ENCODE measurements at places on chromosomes 5 and 9.

GRCh38 chr9:79857188-79857587 is 285.4 kb downstream of the TLE4 start:
- no peak for DNase-seq

DNA sequence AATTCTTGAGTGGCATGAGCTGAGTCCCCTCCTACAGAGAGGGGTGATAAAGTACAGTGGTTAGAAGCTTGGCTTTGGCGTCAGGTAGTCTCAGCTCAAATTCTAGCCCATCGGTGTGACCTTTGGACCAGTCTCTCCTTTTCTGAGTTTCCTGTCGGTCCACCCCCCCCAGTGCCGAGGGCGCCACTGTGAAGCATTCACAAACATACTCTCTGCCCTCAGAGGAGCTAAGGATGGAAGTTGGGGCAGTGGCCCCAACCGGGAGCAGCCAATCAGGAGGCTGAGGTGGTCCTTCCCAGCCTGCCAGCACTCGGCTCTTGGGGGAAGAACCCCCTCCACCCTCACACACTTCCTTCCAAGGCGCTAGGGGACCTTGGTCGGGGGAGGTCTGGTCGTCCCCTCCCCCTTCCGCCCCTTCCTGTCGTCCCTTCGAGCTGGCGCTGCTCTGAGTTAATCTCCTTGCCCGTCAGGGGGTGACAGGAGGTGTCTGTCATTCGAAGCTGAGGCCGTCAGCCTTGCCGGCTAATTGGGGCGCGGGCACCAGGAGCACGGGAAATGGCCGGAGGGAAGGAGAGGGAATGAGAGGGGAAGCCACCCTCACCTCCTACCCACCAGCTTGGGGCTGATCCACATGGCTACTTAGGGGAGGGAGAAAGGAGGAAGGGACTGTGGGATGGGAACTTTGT is 53.0 kb downstream of the CXXC5 start:
- peak; percentile 40 for DNase-seq

DNA sequence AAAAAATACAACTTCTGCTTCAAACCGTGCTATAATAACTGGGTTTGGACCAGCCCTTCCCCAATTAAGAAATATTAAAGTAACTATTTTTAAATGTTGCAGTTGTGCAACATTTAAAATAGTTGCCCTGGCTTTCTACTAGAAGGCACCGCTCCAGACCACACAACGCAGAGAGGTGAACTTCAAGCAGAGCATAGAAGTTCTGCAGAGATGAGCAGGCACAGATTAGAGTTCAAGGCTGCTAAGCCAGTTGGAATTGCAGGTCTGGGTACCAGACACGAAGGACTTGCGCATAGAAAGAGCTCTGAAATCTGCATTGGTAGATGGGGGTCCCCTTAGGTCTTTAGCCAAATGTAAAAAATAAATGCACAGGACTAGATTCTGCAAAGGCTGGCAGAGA is 58.7 kb upstream of the GALNT10 start:
- no peak for DNase-seq

GRCh38 chr5:151454166-151454565 is 6.8 kb downstream of the SLC36A1 start:
- DNase-seq: peak; percentile 41

GRCh38 chr5:51544031-51544785 is 161.0 kb downstream of the ISL1 start:
- no peak for DNase-seq

DNA sequence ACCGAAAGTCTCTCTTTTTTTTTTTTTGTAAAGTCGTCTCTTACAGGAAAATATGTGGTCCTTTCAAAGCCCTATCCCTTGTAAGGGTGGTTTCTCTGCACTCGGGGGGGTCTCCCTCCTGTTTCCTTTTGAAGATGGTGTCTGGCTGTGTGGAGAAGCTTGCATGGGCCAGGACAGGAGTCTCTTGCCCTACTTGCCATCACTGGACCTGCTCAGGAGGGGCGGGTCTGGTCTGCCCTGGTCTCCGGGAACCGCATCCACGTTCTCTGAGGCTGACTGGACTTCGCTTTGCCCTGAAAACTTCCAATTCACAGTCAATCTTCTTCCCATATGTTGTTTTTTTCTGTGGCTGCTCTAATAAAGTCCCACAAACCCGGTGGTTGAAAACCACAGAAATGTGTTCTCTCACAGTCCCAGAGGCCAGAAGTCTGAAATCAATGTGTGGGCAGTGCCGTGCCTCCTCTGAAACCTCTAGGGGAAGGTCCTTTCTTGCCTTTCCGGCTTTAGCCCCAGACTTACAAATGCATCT is 92.9 kb upstream of the IER5L start:
- no peak for DNase-seq

GRCh38 chr5:171429543-171429910 is 10.1 kb downstream of the FGF18 start:
- no peak for DNase-seq

- no peak for DNase-seq
Observed at GRCh38 chr5:141709699-141710267, 27.8 kb upstream of the ARAP3 start.

GRCh38 chr5:55407059-55407684 is 99.4 kb downstream of the MTREX start:
- DNase-seq: peak; percentile 32

DNA sequence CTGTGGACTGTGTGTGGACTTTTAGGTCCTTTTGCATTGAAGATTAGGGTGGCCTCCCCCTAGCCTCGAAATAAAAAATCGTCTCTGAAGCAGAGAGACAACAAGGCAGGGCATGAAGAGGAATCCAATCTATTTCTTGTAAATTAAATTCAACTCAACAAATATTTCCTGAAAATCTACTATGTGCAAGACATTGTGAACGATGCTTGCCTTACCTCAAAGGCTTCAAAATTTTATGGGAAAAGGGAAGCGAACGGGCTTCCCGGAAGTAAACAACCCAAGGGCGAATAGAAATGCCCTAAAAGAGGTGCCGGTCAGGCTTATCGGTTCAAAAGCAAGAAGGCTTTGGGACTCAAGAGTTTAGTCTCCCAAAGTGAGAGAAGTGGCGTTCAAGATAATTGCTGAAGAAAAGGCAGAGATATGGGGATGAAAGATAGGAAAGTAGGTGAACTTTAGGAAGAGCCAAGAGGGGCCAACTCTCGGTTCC is 525 bp downstream of the KIF24 start:
- DNase-seq: peak; percentile 26

DNA sequence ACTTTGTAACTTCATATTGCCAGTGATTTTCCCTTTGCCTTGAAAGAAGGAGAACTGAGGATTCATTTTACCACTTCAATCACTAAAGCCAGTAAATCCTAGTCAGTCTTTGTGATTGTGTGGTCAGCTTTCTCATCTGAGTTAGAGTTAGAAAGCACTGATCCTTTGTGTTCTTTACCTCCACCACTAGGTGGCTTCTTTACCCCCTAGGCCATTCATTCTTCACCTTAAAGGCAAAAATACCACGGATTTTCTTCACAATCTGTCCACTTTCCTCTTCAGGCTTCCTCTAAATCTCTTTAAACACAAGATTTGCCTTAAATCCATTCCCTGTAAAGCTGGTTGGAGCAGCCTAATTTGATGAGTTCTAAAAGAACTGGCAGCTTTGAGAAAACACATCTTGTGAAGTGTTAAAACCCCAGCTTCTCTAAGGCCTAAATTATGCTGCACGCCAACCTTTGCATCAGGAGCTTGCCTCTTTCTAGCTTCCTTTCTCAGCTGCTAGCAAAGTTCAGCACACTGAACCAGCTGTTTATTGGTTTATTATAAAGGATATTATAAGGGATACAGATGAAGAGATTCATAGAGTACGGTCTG is 20.4 kb downstream of the BDP1 start:
- peak; percentile 64 for DNase-seq

GRCh38 chr5:62312036-62312435 is 6.0 kb downstream of the KIF2A start:
- DNase-seq: no peak

DNA sequence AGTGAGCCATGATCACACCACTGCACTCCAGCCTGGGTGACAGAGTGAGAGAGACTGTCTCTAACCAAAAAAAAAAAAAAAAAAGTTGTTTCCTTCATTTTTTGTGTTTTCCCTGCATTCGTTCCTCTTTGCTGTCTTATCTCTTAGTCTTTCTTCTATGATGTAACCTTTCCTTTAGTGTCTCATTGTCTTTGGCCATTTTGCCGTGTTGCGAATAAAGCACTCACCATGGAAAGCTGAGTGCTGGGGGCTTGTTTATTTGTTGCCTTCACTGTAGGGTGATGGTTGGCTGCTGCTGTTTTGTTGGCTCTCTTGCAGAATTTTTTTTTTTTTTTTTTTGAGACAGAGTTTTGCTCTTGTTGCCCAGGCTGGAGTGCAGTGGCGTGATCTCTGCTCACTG is 7.7 kb downstream of the EHMT1 start:
- DNase-seq: no peak

GRCh38 chr5:167602067-167602466 is 689.4 kb upstream of the WWC1 start:
- DNase-seq: no peak

DNA sequence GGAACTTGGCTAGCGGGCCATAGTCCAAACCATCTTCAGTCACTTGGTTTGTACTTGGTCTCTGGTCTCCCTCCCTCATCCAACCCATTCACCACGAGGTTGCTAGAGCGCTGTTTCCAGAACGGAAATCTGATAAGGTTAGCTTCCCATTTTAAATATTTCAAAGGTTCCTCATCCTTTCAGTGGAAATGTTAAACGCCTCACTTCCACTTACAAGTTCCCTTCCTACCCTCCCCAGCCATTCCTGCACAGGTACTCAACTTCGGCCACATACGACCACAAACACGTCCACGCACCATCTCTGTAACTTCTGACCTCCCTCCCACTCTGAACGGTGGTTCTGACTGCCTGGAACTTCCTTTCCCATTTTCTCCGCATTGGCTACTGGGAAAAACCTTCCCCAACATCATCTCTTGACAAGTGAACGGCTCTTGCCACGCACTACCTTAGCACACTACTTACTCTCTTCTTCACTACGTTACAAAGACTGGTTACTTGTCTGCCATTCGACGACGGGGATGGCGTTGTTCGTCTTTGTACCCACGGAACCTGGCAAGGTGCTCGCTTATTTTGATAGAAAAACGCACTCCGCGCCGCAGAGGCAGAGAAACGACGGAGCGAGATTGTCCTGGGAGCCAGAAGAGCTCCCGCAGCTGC is 629 bp downstream of the CCNH start:
- DNase-seq: peak; percentile 30

DNA sequence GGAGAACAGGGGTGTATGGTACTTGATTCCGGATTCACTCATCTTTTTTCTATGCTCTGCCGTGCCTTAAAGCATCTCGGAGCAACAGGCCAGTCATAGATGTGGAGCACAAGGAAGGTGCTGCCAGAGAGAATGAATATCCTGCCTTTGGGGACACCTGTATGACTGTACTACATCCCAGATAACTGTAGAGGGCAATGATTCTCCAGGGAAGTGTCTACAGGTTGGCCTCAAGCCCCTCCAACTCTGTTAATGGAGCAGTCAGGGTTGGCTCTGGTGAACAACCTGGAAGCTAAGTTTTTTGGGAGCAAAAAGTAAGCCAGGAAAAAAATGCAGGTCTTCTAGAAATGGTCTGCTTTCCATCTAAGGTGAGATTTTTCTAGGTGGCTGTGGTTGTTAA is 71.0 kb downstream of the NREP start:
- peak; percentile 48 for DNase-seq

DNA sequence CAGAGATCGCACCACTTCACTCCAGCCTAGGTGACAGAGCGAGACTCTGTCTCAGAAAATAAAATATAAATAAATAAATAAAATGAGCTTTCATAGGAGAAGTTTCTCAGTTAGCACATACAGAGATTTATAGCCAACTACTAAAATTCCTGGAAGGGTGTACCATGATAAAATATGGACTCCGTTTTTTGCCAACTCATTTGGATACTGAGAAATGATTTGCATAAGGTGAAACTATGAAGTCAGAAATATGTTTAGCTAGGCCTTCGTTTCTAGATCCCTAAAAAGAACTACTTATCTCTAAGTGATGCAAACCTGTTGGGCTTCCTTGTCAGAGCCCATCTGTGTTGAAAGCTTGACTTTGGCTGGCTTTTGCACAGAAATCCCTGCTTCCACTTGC is 56.9 kb upstream of the SLC1A1 start:
- DNase-seq: no peak

GRCh38 chr9:137762414-137763061 is 115.0 kb upstream of the CACNA1B start:
- DNase-seq: no peak

GRCh38 chr9:111916234-111916645 is 19.6 kb downstream of the UGCG start:
- no peak for DNase-seq

GRCh38 chr5:179187229-179187678 is 127.1 kb downstream of the ZNF354C start:
- peak; percentile 70 for DNase-seq

DNA sequence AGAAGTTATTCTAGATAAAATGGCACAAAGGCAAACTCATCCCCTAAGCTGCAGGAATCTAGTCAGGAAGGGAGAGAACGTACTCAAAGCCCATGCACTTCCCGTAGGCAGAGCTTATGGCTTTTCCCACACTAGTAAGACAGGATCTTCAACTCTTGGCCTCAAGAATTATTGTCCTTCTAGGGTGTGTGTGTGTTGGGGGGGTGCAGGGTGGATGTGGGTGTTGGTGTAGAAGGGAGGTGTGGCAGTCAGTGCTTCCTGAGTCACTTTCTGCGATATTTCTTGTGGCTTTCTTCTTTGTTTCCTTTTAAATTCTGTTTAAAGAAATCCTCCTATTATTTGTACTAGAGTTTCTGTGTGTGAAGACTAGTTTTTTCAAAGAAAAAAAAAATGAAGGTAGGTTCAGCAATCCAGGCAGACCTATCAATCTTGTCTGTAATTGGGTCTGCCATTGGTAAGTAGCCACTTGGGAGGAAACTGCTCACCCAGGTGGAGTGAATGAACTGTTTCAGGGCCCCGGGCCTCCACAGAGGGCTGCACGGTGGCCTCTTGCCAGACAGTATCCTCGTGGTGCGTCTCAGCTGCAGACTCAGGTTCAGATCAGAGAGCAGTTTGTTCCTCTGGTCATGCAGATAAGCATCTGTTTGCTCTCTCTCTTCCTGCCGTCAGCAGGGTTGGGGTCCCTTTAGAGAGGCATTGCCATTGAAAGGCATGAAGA is 131.9 kb downstream of the NPR3 start:
- DNase-seq: peak; percentile 16

DNA sequence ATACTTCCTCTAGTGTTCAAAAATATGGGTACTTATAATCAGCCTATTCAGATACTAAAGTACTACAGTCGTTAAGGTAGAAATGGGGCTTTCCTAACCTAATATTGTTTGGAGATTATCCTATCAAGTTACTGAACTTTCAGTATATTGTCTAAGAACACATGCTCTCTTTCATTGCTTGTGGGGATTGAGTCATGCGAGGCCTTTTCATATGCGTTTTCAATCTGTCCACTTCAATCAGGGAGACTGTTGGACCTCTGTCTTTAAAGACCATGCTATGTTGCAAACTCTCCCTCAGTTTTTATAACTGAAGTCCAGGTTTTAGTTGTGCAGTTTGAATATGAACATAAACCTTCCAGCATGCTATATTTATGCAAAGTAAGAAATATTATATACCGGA is 15.0 kb downstream of the PRR16 start:
- no peak for DNase-seq

DNA sequence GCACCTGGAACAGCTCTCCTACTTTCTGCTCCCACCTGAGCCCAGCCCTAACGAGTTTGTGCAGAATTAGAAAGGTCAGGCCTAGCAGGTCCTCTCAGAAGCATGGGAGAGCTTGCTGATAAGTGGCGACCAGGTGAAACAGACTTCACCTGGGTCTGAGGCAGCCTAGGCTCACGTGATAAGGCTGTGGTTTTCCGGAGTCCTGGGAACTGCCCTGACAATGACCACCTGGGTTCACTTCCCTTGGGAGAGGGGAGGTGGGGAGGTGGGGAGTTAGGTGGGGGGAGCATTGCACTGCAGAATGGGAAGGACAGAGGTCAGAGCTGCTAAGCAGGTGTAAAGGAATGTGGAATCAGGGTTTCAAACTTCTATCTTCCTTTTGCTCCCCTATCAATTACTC is 152.9 kb upstream of the MAP1B start:
- DNase-seq: no peak

Data from iPS-NIHi11 (cell line).